ENCODE measurements at places on chromosomes 1 and 21.

GRCh38 chr1:27045973-27046558 is 33.4 kb upstream of the TENT5B start:
- peak; percentile 42 for DNase-seq

GRCh38 chr1:107414550-107414949 is 273.7 kb downstream of the NTNG1 start:
- no peak for DNase-seq

DNA sequence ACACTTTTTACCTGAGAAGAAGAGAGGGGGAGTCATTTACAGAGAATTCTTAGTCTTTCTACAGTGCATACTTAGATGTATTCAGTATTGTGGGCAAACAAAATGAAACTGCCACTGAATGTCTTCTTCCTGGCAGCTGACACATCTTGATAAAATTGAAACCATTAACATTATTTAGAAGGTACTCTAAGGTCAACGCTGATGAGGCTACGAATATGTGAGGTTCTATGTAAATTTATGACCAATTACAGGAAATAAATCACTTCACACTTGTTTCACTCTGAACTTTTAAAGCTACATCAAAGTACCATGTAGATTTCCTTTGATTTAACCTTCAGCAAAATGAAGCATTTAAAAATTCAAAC is 51.3 kb upstream of the GFI1 start:
- DNase-seq: no peak

DNA sequence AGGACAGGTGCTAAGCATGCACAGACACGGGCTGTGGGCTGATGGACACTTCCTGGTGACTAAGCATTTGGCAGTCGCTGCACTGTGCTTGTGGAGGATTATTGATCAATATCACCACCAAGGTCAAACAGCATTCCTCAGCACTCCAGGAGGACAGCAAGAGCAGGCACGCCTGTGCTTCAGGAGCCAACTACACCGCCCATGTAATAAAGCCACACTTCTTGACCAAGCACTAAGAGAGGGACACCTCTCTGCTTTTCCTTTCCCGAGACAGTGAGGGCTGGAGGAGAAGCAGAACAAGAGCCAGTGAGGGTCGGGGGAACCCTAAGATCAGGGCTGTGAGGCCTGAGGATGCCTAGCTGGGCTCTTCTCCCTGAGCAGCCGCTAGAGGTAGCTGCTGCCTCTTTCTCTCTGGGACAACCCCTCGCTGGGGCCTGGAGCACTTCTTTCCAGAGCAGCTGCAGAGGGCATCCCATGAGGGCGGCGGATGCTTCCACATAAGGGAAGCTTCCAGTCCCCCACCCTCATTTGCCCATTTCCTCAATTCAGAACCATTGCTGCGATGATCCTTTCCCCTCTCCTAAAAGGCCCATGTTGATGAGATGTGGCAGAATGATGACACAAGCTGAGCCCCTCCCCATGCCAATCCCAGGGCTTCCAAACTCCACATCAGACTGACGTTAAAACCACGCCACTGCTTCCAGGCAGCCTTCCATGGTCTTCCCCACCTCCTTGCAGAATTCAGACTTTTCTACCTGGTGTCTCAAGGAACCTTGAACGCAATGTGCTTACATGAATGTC is 19.1 kb downstream of the RAB7B start:
- no peak for DNase-seq

GRCh38 chr1:228452194-228453021 is 34.8 kb upstream of the RNF187 start:
- DNase-seq: no peak

DNA sequence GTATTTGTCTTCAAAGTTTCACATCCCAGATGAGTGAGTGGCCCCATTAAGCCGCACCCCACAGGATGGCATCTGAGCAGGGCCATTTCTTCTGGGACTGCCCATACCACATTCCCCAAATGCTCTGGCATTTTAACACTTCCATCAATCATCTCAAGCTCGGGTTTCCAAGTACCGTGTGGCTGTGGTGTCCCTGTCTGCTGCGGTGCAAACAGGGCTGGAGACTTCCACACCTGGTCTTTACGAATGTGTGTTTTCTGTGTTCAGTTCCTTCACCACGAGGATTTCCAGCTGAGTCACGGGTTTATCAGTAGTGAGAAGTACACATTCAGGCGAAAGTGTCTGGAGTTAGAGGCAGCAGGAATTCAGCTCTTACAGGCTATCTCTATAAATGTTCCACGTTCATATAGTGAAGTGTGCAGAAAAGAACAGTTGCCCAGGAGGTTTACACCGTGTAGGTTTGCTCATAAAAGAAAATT is 195.2 kb downstream of the RHOU start:
- no peak for DNase-seq

- peak; percentile 23 for DNase-seq
Observed at GRCh38 chr1:245956225-245956624, 550.9 kb downstream of the SMYD3 start.

DNA sequence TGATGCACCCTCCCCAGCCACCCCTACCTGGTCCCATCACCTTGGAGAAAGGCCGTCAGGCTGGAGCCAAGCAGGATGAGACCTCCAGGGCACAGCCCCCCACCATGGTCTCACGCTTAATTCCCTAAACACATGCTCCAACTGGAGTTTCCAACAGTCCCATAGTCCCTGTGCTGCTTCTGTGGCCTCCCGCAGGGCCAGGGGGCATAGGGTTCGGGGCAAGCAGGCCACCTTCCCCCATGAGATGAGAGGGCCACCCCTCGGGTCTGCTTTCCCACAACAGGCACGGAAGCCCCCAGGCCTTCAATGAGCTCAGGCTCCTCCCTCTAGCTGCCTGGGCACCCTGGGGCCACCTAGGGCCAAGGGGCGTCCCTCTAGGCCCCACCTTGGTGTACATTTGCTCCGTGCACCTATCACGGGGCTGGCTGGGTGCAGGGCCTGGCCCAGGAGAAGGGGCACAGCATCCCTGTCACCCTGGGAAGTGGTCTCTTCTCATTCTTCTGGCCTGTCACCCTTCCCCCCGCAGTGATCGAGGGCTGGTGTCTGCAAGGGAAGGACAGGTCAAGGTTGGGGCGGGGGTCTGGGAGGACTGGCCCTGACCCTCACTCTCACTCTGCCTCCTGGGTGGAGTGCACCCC is 42.4 kb downstream of the TRIM11 start:
- DNase-seq: no peak

DNA sequence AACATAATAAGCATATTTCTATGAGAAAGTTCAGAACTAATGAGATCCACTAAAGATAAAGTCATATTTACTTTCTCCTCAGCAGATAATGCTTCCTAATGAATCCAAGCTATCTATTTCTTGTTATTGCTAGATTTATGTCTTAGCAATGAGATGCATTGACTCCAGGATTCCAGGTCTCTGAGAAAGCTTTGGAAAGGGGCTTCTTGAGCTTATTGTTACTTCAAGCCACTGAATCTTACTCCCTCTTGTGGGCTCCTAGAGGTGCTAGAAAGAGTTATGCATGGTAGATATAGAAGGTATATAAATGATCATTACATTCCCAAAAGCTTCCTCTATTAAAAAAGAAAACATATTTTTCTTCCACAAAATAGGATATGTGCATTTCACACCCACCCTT is 246.4 kb upstream of the ADAMTS5 start:
- no peak for DNase-seq

DNA sequence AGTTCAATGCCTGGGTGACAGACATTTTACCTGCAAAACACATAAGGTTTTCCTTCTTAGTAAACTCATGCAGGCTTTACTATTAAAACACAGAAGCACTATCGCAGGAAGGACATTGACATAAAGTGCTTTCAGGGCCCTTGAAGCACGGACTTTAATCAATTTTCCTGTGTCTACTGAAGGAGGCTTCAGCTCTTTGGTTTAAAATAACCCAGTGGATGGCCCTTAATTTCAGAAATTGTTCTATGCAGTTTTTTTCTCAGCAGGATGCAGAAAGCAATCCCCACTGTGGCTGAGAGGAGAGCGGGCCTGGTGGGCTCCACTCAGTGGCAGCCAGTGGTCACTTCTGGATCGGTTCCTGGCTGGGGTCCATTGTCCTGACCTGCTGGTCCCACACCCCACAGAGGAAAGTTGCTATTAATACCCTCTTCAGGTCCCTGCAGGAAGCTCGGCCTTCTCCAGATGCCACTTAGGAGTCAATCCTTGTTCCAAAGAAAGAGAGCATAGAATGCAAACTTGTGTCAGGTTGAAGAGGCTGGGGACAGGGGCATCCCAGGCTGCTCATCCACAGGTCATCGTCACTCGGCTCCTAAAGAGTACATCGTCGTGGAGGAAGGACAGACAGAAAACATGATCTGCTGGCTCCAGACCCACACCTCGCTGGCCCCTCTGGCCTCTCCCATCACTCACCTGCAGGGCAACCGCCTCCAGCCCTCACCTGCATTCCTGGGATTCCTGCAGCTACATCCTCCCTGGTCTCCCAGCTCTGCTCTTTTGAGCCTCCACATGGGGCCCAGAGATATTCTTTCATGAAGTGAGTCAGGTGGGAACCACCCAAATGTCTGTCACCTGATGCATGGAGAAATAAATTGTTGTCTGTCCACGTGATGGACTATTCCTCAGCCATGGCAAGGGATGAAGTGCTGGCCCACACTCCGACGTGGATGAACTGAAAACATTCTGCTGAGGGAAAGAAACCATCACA is 153.1 kb downstream of the PSMG1 start:
- no peak for DNase-seq

GRCh38 chr1:48817505-48818114 is 40.9 kb upstream of the BEND5 start:
- DNase-seq: no peak

- DNase-seq: no peak
Observed at GRCh38 chr1:163585796-163586195, 264.0 kb downstream of the NUF2 start.

DNA sequence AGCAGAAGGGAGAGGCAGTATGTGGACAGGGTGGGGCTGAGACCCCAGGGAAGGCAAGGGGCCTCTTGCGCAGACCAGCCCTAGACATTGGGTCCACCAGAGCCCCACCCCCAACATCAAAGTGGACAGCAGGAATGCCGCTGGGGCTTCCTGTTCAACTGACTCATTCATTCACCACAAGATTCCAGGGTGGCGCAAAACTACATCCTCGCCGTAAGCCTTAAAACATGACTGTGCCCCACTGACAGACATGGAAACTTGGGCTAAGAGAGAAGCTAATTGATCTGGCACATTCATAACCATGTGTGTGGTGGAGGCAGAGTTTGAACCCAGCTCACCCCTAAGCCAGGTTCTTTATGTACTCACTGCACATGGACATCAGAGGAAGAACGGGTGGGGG is 14.0 kb downstream of the COL16A1 start:
- DNase-seq: no peak

DNA sequence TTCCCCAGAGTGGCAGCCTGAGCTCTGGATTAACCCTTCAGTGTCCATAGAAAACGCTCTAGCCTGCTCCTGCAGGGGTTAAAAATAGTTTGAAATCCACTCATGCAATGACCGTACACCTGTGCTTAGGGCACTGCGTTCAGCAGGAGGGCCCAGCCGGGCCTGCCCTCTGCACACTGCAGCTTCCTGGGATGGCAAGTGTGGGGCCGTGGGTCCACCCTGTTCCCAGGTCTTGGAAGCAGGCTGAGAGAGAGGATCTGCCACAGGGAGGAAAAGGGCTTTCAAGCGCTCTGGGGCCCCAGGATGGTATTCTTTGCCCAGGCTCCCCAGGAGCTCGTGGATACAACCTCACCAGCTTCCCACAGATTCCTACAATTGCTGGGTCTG is 1.5 kb upstream of the S100B start:
- no peak for DNase-seq

- DNase-seq: no peak
Observed at GRCh38 chr1:247390996-247391395, 25.0 kb upstream of the NLRP3 start.

- DNase-seq: no peak
Observed at GRCh38 chr1:227166559-227166958, 151.7 kb downstream of the CDC42BPA start.

- DNase-seq: peak; percentile 75
Observed at GRCh38 chr1:206864939-206865671, at the start of gene IL20. Gene IL20 (plus strand): TSS chr1:206865623. CDS start chr1:206865853, 230 bp downstream.

DNA sequence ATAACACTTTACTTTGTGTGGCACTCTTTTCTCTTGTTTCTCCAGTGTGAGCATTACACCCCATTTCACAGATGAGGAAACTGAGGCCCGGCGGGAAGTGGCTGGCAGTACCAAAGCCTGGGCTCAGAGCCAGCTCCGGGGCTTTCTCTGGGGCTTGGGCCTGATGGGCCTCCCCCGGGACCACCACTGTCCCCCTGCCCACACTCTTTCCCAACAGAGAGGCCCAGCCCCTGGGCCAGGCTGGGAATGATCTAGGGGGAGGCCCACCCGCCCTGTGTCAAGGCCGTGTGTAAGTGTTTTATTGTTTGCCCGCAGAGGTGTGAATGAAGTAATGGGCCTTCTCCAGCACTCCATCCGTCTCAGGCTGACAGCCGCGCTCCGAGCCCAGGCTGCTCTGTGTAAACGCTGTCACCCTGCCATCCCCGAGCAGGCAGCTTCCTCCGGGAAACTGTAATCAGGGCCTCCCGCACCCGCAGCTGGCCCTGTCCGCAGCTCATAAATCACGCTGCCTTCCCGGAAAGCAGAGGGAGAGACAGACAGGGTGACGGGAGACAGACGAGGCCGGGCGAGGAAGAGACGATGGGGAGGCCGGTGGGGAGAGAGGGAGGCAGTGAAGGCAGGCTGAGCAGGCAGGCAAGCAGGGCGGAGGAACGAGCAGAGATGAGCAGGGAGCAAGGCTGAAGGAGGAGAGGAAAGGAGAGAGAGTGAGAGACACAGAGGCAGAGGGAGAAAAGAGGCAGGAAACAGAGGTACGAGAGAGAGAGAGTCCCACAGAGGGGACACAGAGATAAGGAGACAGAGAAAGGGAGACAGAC is 109.7 kb upstream of the ZBTB40 start:
- DNase-seq: no peak

DNA sequence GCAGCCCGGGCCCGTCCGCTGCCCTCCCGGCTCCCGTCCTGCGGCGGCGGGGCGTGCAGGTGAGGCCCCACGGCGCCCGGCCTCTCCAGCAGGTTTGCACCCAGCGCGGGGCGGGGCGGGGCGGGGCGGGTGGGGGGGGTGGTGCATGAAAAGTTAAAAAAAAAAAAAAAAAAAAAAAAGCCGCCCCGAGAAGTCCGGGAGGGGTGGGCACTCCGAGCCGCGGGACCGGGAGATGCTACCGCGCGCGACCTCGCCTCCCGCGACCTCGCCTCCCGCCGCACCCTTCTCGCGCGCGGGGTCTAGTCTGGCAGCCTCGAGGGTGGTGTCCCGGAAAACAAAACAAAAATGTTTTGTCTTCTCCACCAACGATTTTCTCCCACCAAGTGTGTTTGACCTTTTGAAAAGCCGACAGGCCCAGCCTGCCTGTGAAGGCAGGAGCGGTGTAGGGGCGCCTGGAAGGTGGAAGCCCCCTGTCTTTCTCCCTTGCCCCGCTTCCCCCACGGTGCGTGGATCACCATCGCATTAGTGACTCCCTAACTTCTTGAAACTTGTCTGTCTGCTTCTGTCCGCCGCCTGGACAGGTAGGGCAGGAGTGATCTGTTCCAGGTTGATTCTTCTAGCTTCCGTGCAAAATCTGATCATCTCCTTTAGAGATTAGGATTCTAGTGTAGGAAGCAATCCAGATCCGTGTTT is 569 bp downstream of the RCAN3 start:
- no peak for DNase-seq

- DNase-seq: no peak
Observed at GRCh38 chr21:30714456-30714855, 4.1 kb downstream of the KRTAP21-3 start.

All from activated CD4-positive, alpha-beta T cell treated with anti-CD3 and anti-CD28 coated beads for 1 hour (primary cell).